ENCODE measurements at places on chromosomes 4 and X. TPM values are rescaled to one million over a fixed set of nuclear protein-coding genes. Genes with fewer than 3 reads are reported as not detected.

BMX gene
- total RNA-seq, result not detected

SLITRK2 gene
- total RNA-seq, result not detected

CLGN gene
- total RNA-seq, result 5.5 TPM

TLR3 gene
- 0.57 TPM for total RNA-seq

KLHL13 gene
- 9.1 TPM for total RNA-seq

TCP11X1 gene
- not detected for total RNA-seq
